ENCODE measurements at places on chromosomes 5 and 9.

GRCh38 chr9:114016101-114016500 lies 62.0 kb downstream of the AMBP start:
- DNase-seq: no peak

GRCh38 chr5:68734781-68735180 lies 359.0 kb upstream of the SLC30A5 start:
- no peak for DNase-seq

DNA sequence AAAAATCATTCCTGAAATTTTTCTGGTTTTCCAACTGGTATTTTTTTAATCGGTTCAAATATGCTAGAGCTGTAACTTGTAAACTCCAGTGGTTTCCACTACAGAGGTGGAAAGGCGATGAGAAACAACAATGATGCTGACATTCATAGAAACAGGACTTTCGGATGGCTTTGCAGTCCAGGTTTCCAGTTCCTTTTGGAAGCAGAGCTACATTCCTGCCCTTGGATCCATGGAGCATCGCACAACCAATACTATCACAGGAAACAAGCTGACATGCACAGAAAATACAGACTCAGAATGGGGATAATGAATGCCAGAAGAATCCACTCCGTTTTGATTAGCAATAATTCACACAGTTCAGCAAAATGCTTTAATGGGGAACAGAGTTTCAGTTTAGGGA lies 140.0 kb downstream of the EPB41L4A start:
- DNase-seq: no peak

DNA sequence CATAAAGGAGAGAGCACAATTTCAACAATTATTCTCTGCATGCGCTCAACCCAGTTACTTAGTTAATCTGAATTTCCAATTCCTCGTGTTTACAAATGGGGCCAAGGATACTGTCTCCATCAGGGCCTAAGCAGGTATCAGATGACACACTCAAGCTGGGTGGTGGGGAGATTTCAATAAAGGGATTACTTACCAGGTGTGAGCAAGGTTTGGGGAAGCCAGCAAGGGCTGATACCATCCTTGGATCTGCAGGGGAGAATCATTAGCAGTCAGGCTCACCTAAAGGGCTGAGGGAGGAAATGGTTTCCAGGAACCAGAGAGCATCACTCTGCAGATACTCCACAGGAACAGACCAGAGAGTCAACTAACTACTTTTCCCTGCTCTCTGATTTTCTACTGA lies 487.1 kb downstream of the NTRK2 start:
- DNase-seq: no peak

DNA sequence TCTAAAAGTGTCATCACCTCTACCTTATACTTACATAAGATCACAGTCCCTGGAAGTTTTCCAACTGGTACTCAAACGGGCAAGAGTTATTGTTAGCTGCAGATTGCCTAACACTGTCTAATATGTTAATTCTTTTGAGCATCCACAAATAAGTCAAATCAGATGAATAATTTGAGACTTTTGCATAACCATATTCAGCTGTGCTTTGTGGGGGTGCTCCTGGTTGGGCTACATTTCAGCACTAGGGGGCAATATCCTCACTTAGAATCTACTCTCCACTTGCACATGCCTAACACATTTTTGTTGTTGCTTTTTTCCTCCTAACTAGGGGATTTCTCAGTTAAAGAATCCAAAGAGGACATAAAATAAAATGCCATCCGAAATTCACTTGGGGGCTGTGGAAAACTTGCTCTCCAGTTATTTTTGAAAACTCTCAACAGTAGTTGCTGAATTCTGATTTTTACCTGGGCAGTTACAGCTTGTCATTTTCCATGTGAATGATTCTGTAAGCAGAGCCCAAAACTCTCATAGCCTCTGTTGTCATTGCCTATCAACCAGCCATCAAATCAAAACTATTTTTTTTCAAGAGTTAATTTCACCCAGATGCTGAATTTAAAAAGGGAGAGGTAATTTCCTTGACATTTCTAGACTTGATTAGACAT lies 71.5 kb downstream of the TRIM36 start:
- DNase-seq: no peak

DNA sequence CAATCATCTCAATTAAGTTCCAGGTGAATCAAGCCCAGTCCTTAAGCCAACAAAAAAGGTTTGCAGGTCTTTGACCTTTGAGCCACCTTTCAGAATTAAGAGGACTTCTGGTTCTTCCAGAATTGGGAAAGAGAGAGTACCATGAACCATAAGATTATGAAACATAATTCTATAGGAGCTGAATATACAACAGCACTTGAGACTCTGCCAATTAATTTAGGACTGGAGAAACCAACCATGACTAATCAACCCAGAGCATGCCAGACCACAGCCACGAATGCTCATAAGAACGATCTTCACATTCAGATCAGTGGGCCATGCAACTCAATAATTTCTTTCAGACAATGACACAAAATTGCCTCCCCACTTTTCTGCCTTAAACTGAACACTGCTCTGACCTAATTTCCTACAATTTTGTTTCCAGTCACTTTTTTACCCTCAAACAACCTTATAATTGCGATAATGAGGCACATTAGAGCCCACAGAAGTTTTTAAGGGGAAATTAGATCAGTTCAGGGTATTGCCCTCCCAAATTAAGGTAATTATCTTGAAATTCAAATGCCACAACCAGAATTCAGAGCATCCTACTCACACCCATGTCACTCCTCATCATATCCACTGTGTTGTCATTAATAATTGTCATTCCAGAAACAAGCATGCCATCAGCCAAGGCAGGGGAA lies 213.4 kb downstream of the ATPSCKMT start:
- peak; percentile 90 for DNase-seq

DNA sequence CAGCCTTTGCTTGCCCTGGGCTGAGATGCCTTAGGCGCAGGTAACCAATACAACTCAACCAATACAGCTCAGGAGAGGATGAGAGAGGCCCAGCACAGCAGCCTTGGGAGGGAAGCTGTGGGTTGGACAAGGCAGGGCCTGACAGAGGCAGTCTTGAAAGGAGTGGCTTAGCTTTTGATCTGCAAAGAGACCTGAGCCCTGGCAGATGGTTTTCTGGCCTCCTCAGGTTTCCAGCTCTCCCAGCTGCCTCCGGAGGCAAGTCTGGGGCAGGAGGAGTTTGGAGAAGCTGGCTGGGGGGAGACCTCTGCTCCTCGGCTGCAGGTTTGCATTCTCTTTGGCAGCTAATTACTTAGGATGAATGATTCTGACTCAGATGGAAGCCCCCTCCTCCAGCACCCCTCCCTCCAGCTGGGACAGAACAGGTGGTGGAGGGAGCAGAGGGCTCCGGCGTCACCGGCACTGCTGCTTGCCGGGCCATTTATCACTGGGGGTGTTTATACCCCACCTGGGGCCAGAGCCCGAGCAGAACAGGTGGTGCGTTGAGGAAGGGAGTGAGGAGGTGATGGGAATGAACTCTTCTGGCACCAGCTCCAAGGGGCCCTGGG lies 50.8 kb downstream of the TSPAN17 start:
- no peak for DNase-seq

- DNase-seq: no peak
These were observed 232.8 kb downstream of the MAN2A1 start for GRCh38 chr5:109922381-109922995.

DNA sequence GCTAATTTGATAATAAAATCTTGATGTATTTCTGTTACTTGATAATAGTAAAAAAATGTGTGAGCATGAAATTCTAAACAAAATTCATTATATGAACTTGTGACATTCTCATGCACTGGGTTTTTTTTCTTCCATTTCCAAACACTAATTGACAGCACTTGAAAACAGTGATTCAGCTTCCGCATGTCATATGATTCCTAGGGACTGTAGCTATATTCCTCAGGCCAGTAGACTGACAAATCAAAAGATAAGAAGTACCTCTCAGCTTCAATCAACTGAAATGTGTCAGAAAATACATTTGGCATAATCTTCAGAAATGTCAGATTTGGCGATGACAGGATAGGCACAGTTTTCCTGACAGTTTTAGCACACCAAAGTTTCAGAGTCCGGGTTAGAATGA lies 52.5 kb downstream of the EFNA5 start:
- DNase-seq: no peak

DNA sequence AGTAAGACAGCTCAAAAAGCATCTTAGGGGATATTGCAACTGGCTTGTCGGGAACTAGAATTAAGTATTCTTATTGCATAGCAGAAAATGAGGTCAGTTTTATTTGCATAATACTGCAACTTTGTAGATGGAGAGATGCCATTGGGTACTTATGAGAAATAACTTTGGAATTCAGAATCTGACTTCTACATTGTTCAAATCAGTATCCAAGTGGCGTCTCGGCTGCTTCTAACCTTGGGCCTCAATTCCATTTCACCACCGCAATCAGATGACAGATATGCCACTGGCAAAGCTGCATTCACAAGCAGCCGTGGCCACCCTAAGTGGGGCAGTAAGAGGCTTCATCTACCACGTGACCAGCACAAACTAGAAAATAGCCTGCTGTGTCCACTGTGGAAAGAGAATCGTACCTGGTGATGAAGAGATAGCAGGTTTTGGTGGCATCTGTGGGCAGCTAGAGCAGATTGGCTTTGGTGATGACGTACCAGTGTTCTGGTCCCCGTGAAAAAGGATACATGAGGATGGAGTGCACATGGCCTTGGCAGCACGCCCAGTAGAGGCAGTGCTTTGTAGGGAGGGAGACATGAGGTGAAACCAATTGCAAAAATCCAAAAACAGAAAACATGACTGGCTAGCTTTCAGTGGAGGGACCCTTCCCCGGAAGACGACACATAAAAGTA lies 116.6 kb downstream of the KLHL3 start:
- DNase-seq: peak; percentile 89

- no peak for DNase-seq
These were observed 77.5 kb downstream of the STARD4 start for GRCh38 chr5:111434800-111435199.

- no peak for DNase-seq
These were observed 47.4 kb downstream of the FNBP1 start for GRCh38 chr9:129995409-129996160.

GRCh38 chr5:139294374-139295165 lies 1.0 kb downstream of the MATR3 start:
- DNase-seq: peak; percentile 70

- peak; percentile 86 for DNase-seq
These were observed 679 bp upstream of the KDM4C start for GRCh38 chr9:6757132-6757455.

DNA sequence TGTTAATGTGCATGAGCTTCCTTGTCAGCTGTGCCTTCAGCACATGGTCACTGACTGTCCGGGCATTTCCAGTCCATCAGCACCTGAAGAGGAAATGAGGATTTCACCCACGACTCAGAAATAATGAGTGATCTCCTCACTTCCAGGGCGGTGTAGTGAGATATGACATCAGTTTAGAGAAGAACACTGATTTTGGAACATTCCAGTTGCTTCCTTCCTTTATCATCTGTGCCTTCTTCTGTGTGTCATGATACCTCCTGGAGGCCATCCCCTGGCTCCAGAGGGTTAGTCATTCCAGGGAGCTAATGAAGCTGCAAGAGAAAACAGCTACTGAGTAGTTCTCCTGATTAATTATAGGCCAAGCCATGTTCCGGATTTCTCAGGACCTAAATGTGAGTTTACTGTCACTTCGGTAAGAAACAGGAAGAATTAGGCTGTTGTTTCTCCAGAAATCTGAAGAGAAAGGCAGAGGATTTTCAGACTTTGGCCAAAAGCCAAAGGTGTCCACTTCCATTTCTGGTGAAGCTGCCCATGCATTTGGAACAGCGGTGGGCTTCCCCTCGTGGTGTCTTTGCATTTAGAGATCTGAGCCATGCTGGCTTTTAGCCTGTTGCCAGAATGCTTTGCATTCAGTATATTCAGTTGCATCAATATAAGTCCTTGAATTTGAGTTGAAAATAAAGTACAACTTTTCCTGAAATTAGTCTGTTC lies 161.3 kb upstream of the OTULINL start:
- DNase-seq: peak; percentile 50

- DNase-seq: no peak
These were observed 40.4 kb upstream of the MACIR start for GRCh38 chr5:103218164-103218563.

DNA sequence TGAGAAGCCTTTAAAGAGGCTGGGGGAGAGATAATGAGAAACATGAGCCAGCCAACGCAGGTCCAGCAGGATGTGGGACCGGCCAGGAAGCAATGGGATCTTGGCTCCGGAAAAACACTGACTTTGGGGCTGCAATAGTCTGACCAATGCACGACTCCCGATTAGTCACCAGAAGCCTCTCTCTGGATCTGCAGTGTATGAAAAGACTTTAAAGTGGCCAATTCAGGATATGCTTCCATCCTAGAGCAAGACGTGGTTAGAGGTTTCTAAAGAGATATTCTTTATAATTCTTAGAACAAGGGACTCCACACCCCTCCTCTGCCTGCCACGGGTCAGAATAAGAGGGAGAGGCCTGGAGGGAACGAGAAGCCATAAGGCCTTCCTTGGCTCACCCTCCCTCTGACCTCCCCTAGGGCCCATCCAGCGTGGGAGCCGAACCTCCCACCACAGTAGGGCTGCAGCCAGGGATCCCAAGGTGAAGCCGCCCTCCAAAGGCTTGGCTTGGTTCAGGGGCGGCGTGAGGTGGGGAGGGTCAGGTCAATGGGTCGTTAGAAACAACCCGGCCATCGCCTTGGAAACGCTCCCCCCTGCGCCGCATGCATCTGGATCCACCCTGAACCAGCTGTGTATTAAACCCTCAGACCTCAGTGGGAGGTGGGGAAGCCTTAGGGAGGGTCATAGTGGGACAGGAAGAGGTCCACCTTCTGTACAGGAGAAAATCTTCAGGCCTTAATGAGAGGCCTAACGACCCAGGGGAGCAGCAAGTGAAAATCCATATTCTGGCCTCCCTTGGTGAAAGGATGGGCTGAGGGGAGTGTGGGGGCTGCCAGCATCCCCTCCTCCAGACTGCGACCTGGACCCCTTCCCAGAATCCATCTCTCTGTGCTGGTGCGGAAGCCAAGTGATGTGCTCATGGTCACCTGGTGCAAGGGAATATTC lies 11.1 kb downstream of the FGF1 start:
- peak; percentile 58 for DNase-seq

GRCh38 chr5:75951158-75951557 lies 132.0 kb upstream of the SV2C start:
- DNase-seq: no peak

- DNase-seq: no peak
These were observed 215.2 kb downstream of the AUH start for GRCh38 chr9:91146391-91147019.

DNA sequence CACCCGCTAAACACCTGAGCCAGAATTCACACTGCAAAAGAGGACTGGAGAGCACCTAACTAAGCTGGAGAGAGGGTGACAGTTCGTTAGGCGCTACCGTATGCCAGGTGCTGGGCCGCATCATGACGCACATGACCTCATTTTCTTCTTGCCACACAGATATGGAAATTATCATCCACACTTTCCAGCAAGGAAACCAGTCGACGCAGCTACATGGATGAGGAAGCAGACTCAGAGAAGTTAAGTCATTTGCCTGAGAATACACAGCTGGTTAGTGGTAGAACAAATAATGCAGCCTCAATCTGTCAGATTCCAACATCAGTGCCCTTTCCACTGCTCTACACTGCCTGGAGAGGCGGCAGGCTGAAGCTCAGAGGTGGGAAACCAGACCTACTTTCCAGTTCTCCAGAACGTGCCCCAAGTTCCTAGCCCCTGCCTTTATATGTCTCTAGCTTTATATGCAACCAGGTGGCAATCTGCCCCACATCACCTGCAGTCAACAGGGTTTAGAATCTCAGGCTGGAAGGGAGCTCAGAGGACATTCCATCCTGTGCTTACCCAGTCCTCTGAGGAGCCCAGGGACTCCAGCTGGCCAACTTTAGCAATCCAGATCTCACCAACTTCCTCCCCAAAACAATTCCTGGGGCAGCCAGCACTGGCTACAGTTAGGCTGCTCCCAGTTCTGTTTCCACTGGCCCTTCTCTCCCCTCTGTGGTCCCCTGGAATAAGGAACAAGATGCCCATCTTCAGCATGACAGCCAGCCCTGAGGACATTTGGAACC lies 8.8 kb downstream of the TNIP1 start:
- DNase-seq: no peak
